ENCODE measurements at places on chromosomes 3 and 15. TPM values are rescaled to one million over a fixed set of nuclear protein-coding genes. Genes with fewer than 3 reads are reported as not detected.

C3orf22 gene
- not detected for total RNA-seq

CDC25A gene
- 0.52 TPM for total RNA-seq

GRCh38 chr3:102084006-102084405 is 234.7 kb downstream of the NFKBIZ start:
- no peak for DNase-seq

- DNase-seq: peak; percentile 94
These were observed 589 bp downstream of the ANAPC13 start for GRCh38 chr3:134485075-134485717.

DNA sequence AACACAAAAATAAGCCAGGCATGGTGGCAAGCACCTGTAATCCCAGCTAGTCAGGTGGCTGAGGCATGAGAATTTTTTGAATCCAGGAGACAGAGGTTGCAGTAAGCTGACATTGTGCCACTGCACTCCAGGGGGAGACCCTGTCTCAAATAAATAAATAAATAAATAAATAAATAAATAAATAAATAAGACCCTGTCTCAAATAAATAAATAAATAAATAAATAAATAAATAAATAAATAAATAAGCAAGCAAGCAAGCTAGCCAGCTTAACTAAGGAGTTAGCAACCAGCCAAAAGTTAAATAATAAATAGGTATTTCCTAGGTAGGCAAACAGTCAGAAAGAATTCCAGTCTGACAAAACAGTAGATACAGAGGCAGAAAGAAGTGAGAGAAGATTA is 123.9 kb downstream of the GALK2 start:
- DNase-seq: no peak

DNA sequence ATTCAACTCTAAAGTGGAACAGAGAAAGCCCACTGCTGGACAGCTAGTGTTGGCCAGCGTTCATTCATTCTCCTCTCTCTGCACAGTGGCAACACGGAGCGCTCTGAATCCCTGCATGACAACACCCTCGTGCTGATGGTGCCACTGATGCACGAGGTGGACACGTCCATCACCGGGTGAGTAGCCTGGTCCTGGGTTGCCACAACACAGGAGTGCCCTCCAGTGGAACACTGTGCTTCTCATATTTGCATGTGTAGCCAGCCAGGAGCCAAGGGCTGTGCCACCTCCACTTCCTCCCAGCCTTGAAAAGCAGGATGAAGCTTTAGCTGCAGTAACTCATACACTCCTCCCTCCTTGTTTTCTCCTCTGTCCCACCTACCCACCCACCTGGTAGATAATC is 120.0 kb upstream of the CTDSPL start:
- DNase-seq: peak; percentile 63

DNA sequence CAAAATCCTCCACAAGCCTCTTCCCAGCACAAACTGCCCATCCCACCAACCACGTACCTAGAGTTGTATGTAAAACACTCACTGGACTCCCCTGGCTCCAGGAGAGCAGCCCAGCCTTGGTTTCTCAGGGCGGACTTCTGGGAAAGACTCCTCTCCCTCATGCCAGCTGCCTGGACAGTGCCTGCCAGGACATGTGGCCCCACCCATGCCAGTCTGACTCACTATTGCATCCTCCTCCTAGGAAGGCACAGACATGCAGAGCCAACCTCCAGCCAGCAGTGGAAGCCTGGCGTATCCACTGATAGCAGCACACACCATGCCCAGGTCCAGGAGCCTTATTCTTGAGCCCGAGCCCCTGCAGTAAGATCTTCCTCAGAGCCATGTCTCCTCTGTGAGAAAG is 8.6 kb downstream of the PKM start:
- peak; percentile 45 for DNase-seq

DNA sequence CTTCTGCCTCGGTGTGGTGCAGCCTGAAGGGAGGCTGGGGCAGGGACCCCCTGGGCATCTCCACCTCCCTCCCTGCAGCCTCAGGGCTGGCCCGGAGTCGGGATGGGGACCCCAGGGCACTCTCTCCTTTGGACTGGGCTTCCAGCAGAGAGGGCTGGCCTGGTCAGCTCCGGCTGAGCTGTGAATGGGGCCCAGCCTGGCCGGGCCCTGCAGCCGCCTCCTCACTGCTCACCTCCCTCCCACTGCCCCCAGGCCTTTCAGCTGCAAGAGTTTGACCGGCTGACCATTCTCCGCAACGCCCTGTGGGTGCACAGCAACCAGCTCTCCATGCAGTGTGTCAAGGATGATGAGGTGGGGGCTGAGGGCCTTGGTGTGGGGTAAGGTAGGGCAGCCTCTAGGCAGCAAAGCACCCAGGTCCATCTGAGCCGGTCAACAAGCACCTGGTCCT is 36.0 kb downstream of the PSTPIP1 start:
- no peak for DNase-seq

Measured in left ventricle myocardium inferior (tissue), 1 donor.